ENCODE measurements at places on chromosomes 5 and 9.

GRCh38 chr5:178236679-178237078 is 4.1 kb upstream of the PHYKPL start:
- DNase-seq, result no peak

- DNase-seq, result no peak
These were observed 57.7 kb downstream of the FGF10 start for GRCh38 chr5:44331471-44332050.

GRCh38 chr5:142277796-142278195 is 47.0 kb downstream of the SPRY4 start:
- DNase-seq, result no peak

GRCh38 chr5:134594336-134594735 is 38.3 kb downstream of the SAR1B start:
- no peak for DNase-seq

DNA sequence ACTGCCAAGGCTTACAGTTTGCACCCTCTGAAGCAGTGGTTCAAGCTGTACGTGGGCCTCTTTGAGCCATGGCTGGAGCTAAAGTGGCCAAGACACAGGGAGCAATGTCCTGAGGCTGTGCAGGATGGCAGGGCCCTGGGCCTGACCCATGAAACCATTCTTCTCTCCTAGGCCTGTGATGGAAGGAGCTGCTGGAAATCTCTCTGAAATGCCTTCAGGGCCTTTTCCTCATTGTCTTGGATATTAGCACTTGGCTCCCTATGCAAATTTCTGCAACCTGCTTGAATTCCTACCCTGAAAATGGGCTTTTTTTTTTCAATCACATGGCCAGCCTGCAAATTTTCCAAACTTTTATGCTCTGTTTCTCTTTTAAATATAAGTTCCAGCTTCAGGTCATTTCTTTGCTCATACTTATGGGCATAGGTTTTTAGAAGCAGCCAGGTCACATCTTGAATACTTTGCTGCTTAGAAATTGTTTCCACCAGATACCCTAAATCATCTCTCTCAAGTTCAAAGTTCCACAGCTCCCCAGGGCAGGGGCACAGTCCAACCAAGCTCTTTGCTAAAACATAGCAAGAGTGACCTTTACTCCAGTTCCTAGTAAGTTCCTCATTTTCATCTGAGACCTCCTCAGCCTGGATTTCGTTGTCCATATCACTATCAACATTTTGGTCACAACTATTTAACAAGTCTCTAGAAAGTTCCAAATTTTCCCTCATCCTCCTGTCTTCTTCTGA is 138.3 kb downstream of the OSTF1 start:
- DNase-seq, result no peak

GRCh38 chr5:168752416-168753190 is 173.4 kb upstream of the PANK3 start:
- DNase-seq, result no peak

DNA sequence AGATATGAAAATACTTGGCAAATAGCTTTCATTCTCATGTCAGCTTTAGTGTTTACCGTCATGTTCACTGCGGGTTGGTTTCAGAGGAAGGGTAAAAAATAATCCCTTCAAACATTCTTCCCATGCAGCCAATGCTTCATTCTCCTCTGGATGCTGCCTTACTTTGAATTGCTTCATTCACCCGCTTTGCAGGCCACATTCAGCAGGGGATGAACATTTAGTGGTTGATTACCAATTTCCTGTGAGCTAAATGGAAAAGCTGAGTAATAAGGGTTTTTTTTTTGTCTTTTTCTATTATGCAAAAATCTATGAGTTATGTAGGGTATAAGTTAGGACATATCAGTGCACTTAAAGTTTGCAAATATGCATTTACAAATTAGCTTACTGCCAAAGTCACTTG is 96.3 kb upstream of the MEF2C start:
- no peak for DNase-seq

GRCh38 chr5:83562791-83563557 is 91.4 kb downstream of the VCAN start:
- no peak for DNase-seq

DNA sequence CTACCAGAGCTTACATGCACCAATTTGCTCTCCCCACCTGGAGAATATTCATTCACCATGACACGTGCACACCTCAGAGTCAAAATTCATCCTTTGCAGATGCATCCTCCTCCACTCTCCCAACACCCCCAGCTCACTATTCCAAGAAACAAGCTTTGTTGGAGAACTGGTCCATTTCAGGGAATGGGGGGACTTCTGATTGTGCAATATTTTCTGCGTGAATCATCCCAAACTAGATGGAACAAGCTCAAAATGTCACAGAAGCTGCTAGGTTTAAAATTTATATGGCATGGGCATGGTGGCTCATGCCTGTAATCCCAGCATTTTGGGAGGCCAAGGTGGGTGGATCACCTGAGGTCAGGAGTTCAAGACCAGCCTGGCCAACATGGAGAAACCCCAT is 3.6 kb downstream of the GLDC start:
- no peak for DNase-seq

DNA sequence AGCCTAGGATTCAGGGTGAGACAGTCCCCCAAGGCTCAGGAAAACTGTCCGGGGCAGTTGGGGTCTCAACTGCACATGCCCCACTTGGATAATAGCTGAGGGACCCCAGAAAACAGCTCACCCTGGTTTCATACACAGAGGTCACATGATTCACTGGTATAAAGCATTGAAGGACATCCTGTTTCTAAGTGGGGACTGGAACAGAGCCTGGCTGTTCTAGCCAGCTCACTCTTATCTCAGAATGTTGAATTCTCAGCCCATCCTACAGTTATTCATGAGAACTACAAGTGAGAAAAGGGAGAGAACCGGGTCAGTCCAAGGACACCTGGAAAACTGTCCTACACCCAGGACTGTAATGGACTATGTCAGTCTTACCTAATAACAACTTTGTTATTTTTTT is 170.9 kb downstream of the FGF1 start:
- no peak for DNase-seq

DNA sequence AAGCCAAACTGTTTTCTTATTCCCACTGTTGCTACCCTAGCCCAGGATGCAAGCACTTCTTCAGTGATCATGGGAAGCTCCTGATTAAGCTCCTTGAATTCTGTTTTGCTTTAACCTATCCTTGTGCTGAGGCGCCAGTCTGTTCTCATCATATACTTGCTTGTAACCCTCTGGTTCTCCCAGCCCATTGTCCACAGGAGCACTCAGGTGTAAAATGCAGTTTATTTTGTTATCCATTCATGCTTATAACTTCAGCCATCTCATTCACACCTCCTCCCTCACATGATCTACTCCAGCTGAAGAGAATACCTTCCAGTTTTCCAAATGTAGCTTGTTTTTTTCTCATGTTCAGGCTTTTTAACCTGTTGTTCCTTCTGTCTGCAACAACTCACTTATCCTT is 402.1 kb upstream of the BRINP1 start:
- DNase-seq, result no peak

GRCh38 chr5:31364881-31365636 is 166.8 kb downstream of the DROSHA start:
- no peak for DNase-seq

DNA sequence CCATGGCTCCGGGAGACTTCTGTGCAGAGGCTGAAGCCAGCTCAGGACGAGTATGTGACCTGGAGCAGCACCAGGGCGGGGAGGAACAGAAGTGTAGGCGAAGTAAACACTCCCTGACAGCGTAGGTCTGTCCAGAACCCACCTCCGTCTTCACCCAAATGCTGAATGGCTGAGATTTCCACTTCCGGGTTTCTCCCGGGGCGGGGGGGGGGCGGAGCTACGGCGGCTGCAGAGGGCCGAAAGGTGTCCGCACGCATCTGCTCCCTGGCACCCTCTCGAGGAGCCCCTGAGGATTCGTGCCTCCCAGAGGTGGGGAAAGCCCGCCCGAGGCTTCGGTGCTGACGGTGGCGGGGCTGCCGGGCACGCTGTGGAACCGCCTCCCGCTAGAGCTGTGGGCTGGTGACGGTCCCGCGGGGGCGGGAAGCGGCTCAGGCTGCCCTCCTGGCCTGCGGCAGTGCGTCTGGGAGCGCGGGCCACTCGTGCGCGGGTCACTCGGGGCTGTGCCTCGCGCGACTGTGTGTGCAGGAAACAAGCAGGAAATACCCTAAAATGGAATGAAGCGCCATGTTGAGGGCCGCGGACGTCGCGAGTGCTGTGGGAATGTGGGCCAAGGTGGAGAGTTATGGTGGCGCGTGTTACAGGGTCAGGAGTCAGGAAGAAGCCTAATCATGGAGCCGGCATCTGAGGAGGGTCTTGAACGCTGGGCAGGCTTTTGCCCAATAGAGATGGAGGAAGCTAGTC is 1425.4 kb downstream of the FOXD4L5 start:
- DNase-seq, result no peak

GRCh38 chr9:86098824-86099700 is at the start of gene GOLM1:
Gene GOLM1 (minus strand): TSS chr9:86099558. CDS start chr9:86079320, 20,238 bp downstream.
- DNase-seq, result no peak

GRCh38 chr5:163757344-163757743 is 251.9 kb downstream of the MAT2B start:
- no peak for DNase-seq

DNA sequence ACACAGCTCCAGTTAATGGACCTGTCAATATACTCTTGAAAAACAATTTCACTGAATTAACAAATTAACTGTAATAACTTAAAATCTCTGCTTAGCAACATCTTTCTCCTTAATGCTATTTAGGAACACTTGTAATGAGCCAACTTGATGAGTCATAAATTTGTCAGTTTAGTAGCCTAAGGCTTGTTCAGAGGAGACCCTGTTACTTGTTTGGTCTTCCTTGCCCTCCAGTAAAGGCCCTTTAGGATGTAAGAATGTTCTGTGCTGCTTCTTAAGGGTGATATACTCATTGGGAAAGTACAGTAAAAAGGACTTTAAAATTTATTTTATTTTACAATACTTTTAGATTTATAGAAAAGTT is 11.4 kb upstream of the MATR3 start:
- no peak for DNase-seq

DNA sequence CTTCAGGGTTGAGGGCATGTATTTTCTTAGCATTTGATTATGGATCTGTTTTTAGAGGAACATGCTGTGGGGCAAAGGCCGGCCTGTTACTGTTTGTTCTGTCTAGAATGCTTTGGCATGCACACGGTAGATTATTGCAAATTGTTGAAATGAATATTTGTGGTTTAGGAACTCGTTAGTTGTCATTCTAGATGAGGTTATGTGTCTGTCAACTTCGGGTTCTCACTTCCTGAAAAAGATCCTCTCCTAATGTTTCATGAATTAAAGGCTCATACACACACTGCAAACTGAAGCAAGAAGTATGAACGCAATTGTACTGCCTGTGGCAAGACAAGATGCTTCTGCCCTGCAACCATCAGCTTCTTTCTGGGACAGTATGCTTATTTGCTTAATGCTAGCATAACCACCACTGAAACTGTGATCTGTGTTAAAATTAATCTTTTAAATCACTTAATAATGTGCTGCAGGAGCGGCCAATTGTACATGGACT is 99.6 kb downstream of the BASP1 start:
- no peak for DNase-seq

- no peak for DNase-seq
These were observed 121.0 kb upstream of the RGS7BP start for GRCh38 chr5:64384765-64385164.

- no peak for DNase-seq
These were observed 1.6 kb downstream of the GRK6 start for GRCh38 chr5:177427919-177428573.

- no peak for DNase-seq
These were observed 157.7 kb downstream of the BNC2 start for GRCh38 chr9:16712787-16713186.

DNA sequence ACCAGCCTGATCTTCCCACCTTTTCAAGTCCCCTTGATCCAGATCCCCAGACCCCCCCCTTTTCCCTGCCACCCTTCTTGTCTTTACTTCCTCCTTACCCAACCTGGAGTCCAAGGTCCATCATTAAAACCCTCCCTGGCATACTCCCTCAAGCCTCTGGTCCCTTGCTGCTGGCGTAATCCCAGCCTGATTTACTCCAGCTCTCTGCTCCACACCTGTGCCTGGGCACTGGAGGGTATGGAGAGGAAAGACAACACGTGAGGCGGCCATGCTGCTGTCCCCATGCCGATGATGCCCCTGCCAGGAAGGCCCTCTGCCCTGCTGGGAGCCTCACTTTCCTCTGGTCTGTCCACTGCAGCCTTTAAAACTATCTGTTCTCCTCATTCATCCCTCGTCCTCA is 5.1 kb downstream of the B4GALT7 start:
- DNase-seq, result no peak

DNA sequence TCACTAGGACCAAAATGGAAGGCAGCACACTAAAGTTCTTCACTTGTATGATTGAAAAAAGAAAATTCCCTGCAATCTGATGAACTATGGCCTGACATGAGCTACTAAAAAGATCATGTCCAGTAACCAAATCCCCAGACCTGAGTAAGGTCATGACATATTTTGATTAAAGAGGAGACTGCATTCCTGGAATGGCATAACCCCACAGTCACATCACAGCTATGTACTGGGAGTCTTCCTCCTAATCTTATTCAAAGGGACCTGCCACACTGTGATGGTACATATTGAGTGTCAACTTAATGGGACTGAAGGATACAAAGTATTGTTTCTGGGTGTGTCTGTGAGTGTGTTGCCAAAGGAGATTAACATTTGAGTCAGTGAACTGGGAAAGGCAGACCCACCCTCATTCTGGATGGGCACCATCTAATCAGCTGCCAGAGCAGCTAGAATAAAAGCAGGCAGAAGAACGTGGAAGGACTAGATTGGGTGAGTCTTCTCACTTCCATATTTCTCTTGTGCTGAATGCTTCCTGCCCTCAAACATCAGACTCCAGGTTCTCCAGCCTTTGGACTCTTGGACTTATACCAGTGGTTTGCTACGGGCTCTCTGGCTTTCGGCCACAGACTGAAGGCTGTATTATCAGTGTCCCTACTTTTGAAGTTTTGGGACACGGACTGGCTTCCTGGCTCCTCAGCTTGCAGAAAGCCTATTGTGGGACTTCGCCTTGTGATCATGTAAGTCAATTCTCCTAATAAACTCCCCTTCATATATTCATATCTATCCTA is 345.0 kb downstream of the TMEM38B start:
- DNase-seq, result no peak

DNA sequence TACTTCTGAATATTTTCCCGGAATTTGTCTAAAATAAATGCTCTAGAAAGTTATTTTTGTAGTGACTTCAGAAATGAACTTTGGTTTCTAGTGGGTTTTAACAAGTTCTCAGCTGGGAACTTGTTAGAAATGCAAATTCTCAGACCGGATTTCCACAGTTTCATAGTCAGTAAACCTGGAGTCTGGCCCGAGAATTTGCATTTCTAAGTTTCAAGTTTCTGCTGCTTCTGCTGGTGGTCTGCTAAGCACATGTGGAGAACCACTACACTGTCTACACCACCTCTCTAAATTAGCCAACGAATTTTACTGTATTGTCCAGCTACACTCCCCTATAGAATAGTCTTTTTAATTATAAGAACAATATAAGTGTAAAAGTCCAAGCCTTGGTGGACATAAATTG is 208.0 kb downstream of the CHSY3 start:
- DNase-seq, result no peak

DNA sequence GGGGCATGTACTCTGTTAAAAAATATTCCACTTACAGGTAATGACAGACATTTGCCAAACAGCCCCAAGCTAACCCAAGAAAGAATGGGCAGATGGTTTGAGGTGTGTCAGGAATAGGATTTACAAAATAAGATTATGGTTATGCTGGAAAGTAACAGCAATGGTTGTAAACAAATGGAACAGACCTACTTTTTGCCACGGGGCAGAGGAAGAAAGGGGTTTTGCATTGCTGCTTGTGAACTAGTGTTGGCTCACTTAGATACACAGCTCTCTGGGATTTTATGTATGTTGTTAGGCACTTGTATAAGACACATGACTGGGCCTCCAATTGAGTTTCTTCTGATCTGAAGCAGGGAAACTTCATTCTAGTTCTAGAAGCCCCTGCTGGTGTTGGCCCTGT is 191.5 kb upstream of the GDNF start:
- no peak for DNase-seq

GRCh38 chr9:106528158-106528557 is 334.8 kb upstream of the ZNF462 start:
- no peak for DNase-seq

All from forelimb muscle (tissue), 1 donor.